DMS79 (cell line): ENCODE measurements at places on chromosomes 4 and X.
A peak's percentile ranks its signal among the peaks of the same experiment; 100 is the strongest.

DNA sequence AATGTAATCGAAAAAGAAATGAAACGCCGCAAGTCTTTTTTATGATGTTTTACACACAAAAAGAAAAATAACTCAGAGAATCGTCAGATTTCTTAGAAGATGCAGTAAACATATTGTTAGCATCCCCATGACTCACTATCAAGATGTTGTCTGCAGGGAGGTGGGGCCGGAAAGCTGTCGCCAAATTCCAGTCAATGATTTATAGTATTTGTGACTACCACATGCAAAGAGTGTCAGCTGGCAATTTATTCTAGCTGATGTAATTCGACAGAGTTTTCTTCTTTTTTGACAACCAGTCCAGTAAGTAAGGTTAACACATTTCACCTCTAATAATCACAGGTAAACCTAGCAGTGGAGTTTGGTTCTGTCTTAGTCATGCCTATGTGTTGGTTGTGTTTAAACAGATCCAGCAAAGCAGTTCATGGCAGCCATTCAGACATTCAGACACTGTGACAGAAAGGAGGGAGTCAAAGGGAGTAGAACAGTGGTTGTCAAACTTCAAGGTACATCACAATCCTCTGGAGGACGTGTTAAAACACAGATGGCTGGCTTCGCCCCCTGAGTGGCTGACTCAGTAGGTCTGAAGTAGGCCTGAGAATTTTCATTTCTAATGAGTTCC lies 19.8 kb upstream of the PPP1R2C start:
- DNase-seq, result no peak

DNA sequence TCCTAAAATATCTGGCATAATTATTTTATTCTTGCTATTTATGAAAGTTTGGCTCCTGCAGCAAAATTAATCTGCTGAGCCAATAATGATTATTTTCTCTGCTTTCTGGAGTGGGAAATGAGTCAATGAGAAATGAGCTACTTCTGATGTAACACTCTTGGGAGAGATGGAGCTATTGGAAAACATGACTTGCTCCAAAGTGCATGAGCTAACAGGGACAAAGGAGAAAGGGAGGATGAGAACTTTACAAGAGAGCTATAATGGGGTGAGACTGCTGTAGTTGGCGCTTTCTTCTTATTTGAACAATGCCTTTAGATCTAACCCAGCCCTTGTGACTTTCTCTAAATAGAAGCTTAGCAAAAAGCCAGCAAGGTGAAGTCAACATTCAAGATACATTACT lies 615.1 kb downstream of the ANKRD50 start:
- no peak for DNase-seq

DNA sequence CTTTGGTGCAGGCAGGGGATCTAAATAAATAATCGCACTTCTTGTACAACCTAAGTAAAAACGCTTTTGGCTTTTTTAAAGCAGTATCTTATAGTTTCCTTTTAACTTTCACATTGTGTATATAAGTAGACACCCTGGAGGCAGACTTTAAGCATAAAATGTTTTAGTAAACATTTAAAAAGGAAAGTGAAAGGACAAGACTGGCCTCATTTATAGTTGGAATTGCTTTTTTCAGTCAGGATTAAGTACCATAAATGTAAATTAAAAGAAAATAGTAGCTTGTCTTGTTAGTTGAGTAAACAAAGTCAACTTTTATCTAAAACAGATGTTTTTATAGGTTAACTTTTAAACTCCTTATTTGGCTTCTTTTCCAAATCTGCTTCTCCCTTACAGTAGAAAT lies 39.7 kb downstream of the PTPN13 start:
- no peak for DNase-seq

DNA sequence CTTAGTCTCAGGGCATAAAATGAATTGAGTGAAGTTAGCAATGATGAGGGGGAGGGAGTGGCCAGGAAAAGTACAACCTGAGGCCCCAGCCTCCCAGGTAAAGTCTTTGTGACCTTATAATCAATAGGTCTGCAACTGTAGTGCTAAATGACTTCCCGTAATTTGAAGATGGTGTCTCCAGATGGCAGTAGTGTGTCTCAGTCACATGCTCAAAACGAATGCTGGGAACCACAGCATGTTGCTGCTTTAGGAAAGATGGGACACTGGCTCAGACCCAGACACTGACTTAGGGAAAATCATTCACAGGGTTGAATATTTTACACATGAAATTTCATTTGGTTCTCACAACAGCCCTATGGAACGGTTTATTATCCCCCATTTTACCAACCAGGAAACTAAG lies 10.3 kb downstream of the SRPX2 start:
- DNase-seq, result no peak

- no peak for DNase-seq
Observed at GRCh38 chrX:12804655-12805054, 13.4 kb downstream of the PRPS2 start.

GRCh38 chrX:51420610-51421009 lies 75.8 kb downstream of the NUDT11 start:
- DNase-seq, result no peak

DNA sequence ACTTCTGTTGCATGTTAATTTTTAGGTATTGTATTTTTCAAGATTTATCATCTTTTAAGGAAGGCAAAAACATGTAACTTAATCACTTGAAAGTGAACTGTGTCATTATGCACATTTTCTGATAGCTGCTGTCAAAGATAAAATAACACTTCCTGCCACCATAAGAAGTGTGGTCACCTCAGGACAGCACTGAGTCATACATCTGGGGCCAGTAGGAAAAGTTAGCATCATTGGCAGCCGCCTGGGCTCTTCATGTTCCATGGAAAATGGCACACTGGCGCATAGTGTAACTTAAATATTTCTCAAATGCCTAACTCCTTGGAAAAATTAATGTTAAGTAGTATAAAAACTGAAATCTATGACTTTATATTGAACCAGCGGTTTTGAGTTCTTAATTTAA lies 24.2 kb downstream of the CNKSR2 start:
- DNase-seq, result no peak

- DNase-seq, result no peak
Observed at GRCh38 chr4:16598597-16599206, 299.7 kb downstream of the LDB2 start.

DNA sequence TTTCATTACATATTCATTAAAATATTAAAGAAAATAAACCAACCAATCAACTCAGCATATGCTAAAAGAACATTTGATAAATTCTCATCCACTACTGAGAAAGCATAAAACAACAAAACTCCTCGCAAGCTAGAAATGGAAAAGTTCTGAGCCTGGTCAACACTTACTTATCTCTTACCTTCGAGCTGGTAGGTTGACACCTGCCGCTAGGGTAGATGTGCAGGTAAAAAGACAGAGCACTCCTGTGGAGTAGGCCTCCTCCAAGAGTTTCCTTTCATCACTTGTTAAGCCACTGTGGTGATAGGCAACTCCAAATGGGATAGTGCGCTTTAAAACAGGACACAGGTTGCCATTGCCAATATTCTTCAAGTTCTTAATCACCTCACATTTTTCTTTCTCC lies 18.9 kb downstream of the HELQ start:
- no peak for DNase-seq

DNA sequence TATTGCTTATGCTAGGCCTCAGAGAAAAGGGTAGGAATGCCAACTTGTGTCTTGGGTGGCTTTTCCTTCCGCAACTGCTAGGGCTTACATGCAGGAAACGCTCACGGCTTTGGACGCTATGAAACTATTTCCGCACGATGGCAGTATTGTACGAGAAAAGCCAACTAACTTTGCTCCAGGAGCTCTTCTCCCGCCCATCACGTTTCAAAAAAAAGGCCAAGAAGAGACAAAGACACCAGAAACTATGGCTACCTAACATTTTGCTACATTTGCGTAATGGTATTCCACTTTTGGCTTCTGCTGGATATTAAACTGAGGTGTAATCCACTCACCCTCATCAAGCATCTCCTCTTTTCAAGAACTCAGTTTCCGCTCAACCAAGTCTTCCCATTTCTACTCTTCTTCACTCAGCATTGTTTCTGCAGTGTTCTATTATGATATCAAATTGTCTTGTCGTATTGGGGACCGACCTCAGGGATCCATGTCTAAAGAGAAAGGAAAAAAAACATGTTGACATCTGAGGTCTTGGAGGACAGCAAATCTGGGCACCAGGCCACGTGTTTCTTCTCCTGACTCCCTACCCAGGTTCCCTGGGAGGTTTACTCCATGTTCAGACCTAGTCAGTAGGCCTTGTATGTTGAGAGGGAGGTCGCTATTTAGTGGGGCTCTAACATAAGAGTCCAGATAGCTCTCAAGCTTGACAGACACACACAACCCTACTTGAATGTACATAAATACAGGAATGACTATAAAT lies 239.4 kb upstream of the STK26 start:
- DNase-seq, result no peak

- DNase-seq, result no peak
Observed at GRCh38 chrX:153984351-153985178, 12.0 kb downstream of the TMEM187 start.

- DNase-seq, result no peak
Observed at GRCh38 chr4:128974136-128974581, 119.2 kb downstream of the SCLT1 start.

GRCh38 chrX:50913520-50913919 lies 3.0 kb downstream of the BMP15 start:
- DNase-seq, result no peak

- DNase-seq, result no peak
Observed at GRCh38 chrX:13816176-13816575, 717 bp downstream of the GPM6B start.

- DNase-seq, result no peak
Observed at GRCh38 chrX:8851231-8851886, 50.2 kb upstream of the FAM9A start.

DNA sequence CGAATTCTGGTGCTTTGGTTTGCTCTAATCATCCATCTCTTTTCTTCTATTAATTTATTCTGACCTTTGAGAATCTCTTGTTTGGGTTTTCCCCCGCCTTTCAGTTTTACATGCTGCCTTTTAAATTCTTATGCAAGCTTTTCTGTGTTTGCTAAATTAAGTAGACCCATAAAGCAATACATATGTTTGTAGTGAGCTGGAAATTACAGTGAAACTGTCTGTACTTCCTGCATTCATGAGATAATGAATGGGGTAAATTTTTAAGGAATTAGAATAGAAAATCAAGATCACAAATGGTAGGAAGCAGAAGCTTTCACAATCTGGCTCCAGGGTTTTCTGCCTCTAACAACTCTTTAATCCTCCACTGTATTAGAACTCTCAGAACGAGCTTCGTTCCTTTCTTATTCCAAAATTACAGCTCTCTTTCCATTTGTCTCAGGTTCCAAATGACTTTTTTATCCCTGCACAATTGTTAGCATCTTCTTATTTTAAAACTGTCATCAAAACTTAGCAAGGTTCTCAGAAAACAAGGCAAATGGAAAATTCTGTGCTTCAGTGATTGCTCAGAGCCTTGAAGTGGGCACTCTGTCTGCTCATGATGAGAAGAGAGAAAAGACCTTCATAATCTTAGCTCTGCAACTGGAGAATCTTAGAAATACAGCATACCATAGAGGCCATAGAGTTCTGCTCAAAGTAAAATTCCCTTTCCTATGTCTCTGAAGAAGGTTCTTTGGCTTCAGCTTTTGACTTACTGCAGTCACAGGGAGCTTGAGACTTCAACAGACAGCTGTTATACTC lies 108.2 kb downstream of the EGF start:
- DNase-seq, result no peak

DNA sequence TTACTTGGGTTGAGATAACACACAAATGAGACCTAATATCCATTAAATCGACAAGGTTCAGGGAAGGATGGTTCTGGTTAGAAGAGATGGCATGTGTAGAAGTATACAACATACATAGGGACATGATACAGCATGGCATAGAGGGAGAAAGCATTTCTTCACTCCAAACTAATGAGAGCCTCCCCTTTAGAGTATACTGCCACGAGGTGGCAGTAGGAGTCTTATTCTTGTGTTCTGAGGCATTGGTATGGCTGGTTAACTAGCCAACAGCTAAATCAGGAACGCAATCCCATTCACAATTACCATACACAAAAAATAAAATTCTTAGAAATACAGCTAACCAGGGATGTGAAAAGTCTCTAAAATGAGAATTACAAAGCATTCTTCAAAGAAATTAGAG lies 29.1 kb upstream of the TRO start:
- no peak for DNase-seq

GRCh38 chrX:121886557-121886956 lies 839.1 kb downstream of the GLUD2 start:
- no peak for DNase-seq

DNA sequence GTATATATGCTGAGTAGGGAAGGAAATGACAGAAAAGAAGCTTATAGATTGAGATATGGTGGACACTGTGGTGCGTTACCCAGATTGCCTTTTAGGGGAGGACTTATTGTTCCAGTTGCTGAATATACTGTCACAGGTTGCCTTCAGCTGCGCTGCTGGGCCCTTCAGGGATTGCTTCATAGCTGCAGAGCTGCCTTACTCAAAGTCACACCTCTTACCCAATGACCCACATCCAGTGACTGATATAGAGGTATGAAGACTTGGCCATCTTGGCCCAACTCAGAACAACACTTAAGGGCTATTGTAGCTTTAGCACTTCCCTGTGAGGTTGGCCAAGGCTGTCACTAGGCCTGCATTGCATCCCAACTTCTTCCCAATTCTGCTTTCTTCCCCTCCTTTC lies 63.4 kb upstream of the TMEM164 start:
- no peak for DNase-seq

DNA sequence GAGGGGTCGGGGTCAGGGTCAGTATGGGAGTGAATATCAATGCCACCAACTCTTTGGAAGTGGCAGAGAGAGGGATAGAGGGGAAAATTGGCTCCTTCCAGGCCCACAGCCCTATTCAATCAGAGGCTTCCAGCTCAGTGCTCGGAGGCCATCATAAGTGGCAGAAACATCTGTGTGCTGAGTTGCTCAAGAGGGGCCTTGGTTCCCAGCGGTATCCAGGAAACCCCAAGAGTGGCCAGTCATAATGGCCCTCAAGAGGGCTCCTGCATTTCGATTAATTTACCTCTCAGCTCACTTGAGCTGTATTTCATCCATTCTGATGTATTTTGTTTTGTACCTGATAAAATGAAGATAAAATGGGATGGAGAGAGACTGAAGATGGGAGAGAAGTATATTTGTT lies 154.3 kb upstream of the EOLA2 start:
- DNase-seq, result peak; percentile 88

GRCh38 chrX:17005712-17006368 lies 59.4 kb downstream of the REPS2 start:
- no peak for DNase-seq

GRCh38 chr4:35695421-35695820 lies 548.9 kb downstream of the ARAP2 start:
- DNase-seq, result no peak

DNA sequence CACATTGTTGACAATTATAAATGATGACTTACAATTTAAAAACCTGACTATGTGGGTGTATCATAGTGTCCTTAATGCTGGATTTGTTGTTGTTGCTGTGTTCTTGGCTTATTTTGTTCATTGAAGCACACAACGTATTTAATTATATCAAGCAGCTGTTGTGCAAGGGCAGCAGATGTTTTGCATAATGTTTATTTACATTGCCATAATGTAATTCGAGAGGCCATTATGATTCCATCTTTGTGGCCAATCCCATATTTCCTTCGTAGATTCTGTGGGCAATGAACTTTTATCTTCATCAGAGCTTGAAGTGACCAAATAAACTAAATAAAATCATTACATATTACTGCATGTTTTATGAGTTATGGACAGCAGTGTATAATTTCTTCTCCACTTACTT lies 422.6 kb upstream of the GALNTL6 start:
- DNase-seq, result no peak

GRCh38 chrX:41984628-41985027 lies 61.3 kb upstream of the CASK start:
- DNase-seq, result no peak

GRCh38 chrX:103954259-103954658 lies 8.2 kb upstream of the TMSB15B start:
- DNase-seq, result no peak

GRCh38 chr4:74671080-74671698 lies 123.1 kb downstream of the BTC start:
- DNase-seq, result no peak
